ENCODE measurements at places on chromosomes 5 and 9.
A peak's percentile ranks its signal among the peaks of the same experiment; 100 is the strongest.

DNA sequence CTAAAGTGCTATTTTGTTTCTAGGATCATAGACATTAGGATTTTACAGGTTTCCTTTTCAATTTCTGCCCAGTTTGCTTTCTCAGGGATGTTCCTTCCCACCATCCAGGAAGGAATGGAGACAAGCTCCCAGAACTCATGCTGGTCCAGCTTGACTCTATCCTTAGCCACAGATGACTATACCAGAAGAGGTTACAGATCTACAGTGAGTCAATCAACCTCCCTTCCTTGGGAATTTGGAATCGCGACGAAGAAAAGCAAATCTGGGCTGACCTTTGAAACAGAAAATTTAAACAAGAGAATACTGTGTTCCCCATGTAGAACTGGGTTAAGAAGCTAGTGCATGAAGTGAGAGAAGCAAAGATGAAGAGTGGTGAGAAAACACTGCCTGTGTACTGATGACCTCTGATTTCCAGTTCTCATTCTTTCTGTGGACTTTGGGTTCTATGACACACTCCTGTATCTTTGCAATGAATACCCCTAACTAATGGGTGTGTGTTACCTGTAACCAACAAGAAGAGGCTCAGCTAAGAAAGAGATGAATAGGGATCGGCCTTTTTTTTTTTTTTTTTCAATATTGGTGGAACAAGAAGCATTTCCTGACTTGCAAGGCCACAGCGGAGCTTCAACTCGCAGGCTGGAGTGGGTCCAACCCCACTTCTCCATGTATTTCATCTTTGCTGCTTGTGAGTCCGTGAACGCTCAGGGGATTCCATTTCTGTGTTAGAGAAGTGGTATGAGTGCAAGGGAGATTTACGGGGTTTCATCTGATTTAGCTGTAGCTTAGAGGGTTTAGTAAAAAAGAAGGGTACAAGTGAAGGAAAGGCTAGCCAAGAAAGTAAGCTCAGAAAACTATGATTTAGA, 563.9 kb upstream of the CLINT1 start:
- DNase-seq: peak; percentile 15

DNA sequence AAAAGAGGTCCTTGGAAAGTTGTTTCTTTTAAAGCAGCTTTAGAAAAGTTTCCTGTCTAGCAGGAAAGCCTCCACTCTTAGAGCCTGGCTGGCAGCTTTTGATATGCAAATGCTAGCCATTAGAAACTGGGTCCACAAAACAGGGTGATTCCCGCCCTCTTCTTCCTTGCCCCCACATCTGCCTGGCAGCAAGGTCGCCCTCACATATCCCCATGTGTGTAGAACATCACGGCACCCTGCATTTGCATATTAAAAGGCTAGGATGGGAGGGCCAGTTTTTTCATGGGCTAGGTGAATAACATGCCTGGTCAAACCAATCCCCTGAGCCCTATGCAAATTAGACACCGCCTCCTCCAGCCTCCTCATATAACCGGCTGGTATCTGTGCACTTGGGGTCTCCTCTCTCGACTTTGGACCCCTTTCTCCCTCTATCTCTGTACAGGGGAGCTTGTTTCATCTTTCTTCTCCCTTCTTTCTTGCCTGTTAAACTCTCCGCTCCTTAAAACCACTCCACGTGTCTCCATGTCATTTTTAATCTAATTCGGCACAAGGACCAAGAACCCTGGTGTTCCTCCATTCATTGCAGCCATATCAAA, 426.8 kb upstream of the CTNND2 start:
- DNase-seq: no peak

- DNase-seq: no peak
Observed at GRCh38 chr5:163649514-163649913, 144.1 kb downstream of the MAT2B start.

GRCh38 chr9:69232135-69232534, 58.1 kb downstream of the TJP2 start:
- no peak for DNase-seq

DNA sequence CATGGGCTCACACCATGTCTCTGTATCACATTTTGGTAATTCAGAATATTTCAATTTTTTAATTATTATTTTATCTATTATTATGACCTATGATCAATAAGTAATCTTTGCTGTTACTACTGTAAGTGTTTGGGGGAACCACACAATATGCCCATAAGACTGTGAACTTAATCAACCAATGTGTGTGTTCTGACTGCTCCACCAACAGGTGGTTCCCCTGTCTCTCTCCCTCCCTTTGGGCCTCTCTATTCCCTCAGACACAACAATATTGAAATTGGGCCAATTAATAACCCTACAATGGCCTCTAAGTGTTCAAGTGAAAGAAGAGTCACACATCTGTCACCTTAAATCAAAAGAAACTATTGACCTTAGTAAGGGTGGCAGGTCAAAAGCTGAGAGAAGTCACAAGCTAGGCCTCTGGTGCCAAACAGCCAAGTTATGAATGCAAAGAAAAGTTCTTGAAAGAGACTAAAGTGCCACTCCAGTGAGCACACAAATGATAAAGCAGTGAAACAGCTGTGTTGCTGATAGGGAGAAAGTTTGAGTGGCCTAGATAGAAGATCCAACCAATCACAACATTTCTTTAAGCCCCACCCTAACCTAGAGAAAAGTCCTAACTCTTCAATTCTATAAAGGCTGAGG, 88.7 kb downstream of the DEPDC1B start:
- no peak for DNase-seq

DNA sequence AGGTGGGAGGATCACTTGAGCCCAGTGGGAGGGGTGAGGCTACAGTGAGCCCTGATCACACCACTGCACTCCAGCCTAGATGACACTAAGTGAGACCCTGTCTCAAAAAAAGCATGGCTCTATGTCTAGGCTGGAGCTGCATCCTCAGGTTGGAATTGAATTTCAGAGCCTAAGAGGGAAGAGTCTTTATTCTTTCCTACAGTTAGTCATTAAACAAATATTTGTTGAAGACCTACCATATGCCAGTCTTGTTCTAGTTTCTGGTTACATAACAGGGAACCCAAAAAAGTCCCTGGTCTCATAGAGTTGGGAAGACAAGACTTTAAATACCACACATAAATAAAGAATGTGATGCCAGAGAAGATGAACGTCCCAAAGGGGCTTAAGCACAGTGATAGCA, 6.9 kb upstream of the GRPEL2 start:
- DNase-seq: no peak

DNA sequence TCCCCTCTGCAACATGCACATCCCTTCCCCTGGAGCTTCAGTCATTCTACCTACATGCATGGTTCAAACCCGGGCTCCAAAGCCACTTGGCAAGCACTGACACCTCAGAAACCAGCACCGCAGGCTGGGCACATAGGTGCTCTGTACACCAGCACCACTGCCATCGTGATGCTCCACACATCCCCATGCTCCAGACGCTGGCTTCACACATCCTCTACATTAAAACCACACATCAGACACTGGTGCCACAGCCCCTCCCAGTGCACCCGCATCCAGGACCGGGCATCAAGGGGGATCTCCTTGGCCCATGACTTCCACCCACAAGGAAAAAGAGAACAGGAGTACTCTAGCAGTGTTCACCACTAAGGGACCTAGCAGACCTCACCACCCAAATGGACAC, 787.7 kb downstream of the CDH18 start:
- DNase-seq: no peak

- DNase-seq: no peak
Observed at GRCh38 chr9:93422977-93423616, 28.4 kb upstream of the FAM120A start.

GRCh38 chr5:98722188-98722587, 51.3 kb upstream of the RGMB start:
- DNase-seq: no peak

GRCh38 chr5:76113103-76113502, 29.9 kb downstream of the SV2C start:
- DNase-seq: no peak

- DNase-seq: no peak
Observed at GRCh38 chr9:96620832-96621269, 1.2 kb upstream of the CDC14B start.

DNA sequence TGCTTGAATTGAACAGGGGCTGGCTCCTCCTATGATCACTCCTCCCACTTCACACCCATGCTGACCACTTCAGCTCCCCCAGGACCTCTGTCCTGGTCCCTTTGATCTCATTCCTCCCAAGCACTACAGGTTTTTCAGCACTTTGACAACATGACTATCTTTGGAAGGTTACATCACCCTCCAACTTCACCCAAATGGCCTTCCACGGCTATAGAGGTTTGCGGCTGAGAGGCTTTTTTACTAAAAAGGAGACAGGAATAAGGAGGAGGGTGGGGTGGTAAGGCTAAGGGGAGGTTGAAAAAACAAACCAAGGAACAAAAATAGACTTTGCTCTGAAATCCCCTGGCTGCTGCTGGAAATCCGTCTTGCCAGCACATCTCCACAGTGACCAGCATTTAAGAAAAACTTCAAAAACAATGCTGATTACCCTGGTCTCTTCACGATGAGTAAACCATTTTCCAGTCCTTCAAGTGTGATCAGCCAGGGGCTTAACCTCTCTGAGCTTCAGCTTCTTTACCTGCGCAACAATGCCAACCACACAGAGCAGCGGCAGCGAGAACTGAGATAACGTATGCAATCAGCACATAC, 102.7 kb downstream of the DPYSL3 start:
- no peak for DNase-seq

- DNase-seq: no peak
Observed at GRCh38 chr5:82164176-82164976, 113.8 kb downstream of the RPS23 start.

- no peak for DNase-seq
Observed at GRCh38 chr9:112620388-112620787, 97.5 kb downstream of the INIP start.

- DNase-seq: no peak
Observed at GRCh38 chr5:7805379-7805778, 45.6 kb downstream of the CFAP90 start.

DNA sequence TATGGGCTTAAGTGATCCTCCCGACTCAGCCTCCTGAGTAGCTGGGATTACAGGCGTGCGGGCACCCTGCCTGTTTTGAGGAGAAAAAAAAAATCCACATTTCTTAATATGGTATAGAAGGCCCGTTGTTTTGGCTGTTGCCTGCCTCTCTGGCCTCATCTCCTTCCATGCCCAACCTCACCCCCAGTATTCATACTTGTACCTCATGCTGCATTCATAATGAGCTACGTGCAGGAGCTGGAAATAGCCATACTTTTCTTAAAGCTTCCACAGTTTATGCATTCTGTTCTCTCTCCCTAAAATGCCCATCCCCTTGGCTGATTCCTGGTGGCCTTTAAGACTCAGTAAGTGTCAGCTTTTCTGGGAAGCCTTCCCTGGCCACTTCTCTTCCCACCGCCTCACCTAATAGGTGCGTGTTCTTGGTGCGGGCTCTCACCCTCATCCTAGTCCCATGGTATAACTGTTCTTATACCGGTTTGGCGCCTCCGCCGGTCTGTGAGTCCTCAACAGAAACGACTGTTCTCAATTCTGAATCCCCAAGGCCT, 2.1 kb upstream of the TPM2 start:
- no peak for DNase-seq

- no peak for DNase-seq
Observed at GRCh38 chr9:78592811-78593210, 295.9 kb downstream of the PSAT1 start.

DNA sequence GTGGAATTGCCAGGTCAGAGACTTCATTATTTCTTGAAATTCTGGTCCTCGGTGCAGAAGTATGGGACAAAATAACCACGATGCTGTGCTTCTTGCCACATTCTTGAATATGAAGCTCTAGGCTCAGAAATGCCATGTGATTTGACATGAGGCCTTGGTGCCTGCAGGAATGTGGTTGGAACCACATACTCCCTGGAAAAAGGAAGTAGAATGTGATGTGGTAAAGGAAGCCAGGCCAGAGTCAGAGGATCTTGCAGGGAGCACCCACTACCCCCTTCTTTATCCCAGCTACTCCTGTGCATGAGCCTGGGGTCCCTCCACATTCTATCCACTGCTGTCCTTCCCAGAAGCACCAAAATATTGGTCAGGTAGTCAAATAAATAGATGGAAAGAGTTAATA, 80.9 kb downstream of the FOXD1 start:
- DNase-seq: no peak

GRCh38 chr5:127068493-127069214, 4.6 kb downstream of the C5orf63 start:
- no peak for DNase-seq

DNA sequence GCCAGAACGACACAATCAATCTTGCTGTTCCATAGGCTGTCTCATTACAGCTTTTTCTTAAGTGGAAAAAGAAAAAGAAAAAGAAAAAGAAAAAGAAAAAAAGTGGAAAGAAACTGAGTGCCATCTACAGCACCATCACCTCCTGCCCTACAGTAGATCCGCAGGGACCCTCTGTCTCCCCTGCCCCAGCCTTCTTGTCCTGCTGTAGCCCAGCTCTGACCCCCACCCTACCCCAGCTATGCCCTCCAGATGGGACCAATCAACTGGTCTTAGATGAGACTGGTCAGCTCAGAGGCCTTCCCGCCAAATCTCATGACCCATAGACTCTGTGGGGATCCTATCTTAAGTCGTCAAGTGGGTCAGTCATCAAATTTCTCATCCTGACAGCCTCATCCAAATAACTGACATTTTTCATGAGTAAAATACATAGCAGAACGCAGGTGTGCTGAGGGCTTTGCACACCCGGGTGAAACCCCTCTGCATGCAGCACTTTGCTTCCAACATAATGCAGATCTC, 34.8 kb downstream of the TSPAN17 start:
- no peak for DNase-seq

DNA sequence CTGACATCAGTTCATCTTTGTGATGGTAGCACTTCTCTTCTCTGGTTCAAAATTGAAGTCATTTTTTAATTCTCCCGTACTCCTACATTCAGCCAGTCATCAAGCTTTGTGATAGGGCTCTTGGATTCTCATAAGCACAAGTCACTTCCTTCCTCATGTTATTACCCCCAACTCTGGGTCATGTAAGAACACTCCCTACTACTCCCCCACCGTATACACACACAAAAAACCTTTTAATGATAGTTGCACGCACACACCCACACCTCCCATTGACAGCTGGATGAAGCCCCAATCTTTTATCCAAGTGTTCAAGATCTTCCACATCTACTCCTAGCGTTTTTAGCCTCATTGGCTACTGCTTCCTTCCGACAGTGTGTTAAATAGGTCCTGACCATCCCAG, 16.8 kb downstream of the KDM3B start:
- no peak for DNase-seq

DNA sequence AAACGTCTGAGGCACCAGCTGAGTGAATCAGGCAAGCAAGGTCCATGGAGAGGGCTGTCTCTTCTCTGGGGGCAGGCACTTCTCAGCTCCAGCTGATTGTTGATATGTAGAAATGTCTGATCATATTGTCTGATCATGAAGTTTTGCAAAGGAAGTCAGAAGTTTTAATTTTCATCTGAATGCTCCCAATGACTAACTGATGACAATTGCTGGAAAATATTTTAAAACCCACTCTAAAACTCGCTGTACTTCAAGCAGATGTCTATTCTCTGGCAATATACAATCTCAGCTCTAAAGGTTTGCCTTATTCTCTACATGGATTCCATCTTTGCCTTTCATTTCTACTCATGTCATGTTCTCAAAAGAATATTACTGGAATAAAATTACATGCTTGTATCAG, 12.7 kb downstream of the PLK2 start:
- DNase-seq: no peak

Data from psoas muscle (tissue), 8 donors.